ENCODE measurements at places on chromosomes 3 and 15.

DNA sequence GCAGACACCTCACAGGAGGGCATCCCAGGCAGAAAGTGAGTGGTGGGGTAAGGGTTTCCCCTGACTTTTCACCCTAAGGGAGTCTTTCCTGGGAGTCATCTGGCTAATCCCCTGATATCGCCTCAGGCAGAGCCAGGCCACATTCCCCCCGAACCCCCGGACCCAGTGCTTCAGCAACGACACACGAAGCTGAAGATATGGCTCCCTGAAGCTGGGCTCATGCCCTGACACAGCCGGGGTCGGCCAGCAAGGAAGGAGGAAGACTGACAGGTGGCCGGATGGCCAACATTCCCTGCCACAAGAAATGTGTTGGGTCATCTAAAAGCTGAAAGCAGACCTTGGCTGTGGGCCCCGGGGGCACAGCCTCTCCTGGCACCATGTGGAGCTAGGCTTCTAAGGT is 14.4 kb downstream of the CHST13 start:
- DNase-seq = no peak

- DNase-seq = no peak
Measured at GRCh38 chr3:9408546-9408945, 11.1 kb downstream of the SETD5 start.

GRCh38 chr15:76151599-76151974 is 91.8 kb downstream of the TMEM266 start:
- no peak for DNase-seq

GRCh38 chr3:171804618-171805389 is 5.5 kb downstream of the PLD1 start:
- DNase-seq = no peak

DNA sequence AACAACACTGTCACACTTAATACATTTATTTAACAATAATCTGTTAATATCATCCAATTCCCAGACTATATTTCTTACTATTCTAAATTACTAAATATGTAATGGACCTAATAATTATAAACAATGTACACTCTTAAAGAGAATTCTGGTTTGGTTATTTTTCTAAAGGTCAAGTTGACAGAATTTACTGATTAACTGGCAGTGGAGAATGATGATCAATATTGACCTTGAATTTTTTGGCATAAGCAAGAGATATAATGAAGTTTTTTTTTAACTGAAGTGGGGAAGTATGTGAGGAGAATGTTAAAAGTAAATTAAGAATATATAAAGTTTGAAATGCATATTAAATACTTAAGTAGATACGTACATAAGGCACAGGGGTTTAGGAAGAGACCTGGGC is 33.8 kb downstream of the BCHE start:
- DNase-seq = no peak

GRCh38 chr3:29977360-29977759 is 629.0 kb upstream of the TGFBR2 start:
- no peak for DNase-seq

DNA sequence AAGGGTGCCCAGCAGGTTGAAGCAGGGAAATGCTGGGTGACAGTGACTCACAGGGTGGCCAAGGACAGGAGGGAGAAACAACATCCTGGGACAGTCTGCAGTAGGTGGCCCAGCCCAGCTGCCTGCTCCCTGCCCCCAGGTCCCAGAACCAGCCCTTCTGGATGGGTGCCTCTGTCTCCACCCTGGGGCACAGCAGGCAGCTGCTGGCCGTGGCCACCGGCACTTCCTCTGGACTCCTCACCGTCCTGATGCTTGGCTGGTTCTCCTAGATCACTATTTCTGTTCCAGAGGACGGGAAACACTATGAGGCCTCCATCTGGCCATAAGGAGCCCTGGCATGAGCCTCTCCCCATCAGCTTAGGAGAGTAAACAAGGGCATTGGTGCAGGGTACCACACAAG is 258.9 kb downstream of the XXYLT1 start:
- DNase-seq = no peak

- DNase-seq = no peak
Measured at GRCh38 chr15:72220687-72221086, 10.3 kb downstream of the PKM start.

GRCh38 chr3:32510075-32510724 is 7.5 kb upstream of the CMTM6 start:
- peak; percentile 49 for DNase-seq

DNA sequence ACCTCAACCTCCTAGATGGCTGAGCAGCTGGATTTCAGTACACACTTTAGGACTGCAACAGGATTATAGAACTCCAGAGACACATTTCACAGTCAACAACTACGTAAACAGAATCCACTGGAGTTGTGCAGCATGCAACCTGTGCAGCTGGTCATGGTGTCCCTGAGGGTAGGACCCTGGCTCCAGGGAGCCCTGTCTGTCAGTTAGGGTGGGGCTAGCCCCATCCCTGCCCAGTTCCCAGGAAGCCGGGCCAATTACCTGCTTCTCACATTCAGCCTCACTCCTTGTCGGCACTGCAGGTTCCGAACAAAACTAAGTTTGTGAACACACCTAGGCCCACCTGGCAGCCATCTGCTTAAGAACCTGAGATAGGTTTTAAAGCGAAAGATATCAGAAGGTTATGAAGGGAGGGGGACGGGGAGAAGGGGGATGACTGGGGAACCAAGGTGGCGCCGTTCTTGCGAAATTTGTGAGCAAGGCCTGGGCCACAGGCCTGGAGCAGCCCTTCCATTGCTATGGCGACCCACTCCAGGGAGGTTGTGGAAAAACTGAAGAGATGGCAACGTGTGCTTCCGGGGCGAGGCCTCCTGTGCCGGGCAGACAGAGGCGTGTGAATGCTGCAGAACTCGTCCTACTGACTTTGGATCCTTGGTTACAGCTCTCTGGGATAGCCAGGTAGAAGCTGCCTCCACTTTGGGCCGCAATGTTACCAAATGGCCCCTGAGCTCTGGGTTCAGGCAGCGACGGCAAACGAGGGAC is 25.3 kb downstream of the ACSBG1 start:
- DNase-seq = no peak

GRCh38 chr3:85726241-85726640 is 767.5 kb downstream of the CADM2 start:
- DNase-seq = no peak

DNA sequence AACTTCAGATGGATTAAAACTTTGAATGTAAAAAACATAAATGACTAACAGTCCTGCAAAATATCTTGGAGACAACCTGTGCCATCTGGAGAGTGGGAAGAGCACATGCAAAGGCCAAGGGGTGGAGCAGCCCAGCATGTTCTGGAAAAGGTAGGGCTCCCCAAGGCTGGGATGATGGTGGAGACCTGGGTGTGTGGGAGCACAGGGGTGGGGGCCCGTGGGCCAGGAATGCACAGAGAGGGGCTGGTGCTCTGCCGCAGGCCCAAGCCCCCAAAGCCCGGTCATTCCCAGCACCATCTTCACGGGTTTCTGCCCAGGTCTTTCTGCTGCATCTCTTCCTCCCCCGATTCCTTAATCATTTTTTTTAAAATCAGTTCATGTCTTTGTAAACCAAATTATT is 9.7 kb upstream of the GATA2 start:
- no peak for DNase-seq

DNA sequence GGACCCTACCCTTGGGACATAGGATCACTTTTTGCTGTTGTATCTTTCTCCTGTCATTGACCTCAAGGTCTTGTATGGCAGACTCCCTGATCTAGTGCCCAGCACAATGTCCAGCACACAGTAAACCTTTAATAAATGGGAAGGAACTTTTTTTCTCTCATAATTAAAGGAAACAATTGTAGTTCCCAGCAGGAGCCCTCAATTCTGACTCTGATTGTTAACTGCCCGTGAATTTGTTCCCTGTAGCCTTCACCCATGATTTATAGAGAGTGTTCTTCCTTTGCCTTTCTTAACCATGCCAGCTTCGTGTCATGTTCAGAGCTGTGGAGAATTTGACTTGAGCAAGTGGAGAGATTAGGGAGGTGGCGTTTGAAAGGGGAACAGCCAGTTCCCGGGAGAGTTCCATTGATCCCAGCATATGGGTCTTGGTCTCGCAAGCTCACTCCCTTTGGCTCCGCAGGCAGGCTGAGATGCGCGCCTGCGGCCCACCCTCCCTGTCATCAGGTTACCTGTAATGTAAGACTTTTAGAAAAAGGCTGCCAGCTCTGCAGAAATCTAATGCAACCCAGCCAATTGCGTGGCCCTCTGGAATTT is 182.6 kb downstream of the TP63 start:
- DNase-seq = no peak

- no peak for DNase-seq
Measured at GRCh38 chr3:179760944-179761343, 108.1 kb downstream of the USP13 start.

GRCh38 chr3:87810452-87811016 is 248.3 kb downstream of the CGGBP1 start:
- DNase-seq = no peak

DNA sequence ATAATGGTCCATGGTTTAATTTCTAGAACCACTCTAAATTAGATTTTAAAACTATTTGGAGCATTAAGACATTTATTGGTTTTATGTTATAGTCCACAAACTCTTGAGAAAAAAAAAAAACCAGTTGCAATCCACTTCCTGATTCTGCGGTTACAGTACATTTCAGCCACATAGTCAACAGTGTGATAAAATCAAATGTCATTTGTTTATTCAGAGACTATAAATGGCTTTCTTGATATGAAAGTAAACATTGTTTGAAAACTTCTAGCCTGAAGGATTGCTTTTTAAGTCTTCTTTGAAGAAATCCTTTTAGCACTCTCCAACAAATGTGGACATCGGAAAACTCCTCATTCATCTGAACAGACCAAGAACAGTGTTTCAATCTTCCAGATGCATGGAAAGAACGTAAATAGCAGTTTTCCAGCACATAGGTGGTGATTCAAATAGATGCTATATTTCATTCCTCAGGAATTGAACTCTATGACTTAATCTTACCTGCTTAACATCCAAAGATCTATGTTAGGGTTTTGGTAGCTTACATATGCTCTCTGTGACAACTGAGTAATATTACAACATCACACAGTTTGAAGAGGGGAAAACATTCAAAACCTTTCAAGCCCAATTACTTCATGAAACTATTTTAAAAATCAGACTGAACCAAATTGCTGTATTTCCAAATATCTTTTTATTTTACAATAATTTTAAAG is 87.8 kb upstream of the UBE2E2 start:
- DNase-seq = no peak

DNA sequence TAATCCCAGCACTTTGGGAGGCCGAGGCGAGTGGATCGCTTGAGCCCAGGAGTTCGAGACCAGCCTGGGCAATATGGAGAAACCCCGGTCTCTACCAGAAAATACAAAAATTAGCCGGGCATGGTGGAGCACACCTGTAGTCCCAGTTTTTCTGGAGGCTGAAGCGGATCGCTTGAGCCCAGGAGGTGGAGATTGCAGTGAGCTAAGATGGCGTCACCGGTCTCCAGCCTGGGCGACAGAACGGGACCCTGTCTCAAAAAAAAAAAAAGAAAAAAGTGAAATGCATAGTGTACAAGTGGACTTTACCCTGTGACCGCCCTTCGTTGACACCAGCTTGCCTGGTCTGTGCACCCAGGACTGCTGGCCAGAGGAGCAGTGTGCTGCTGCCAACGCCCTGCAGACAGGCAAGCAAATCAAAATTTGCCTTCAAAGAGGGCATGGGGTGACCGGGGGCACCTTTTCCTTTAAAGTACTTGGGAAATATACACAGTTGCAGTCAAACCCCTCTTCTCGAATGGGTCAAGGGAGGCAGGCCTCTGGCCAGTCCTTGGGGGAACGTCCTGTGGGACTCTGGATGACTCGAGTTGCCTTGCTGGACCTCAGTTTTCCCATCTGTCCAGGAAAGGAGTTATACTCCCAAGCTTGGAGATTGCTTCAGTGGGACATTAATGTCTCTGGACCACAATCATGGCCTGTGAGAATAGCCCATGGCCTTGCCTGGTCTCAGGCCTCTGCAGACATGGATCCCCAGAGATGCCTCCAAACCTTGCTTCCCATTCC is 1.0 kb downstream of the XYLB start:
- DNase-seq = no peak

GRCh38 chr3:1591327-1592028 is 498.7 kb downstream of the CNTN6 start:
- DNase-seq = no peak

- DNase-seq = no peak
Measured at GRCh38 chr3:11382146-11382745, 110.0 kb downstream of the ATG7 start.

GRCh38 chr15:98597666-98598065 is 50.7 kb upstream of the IGF1R start:
- no peak for DNase-seq

DNA sequence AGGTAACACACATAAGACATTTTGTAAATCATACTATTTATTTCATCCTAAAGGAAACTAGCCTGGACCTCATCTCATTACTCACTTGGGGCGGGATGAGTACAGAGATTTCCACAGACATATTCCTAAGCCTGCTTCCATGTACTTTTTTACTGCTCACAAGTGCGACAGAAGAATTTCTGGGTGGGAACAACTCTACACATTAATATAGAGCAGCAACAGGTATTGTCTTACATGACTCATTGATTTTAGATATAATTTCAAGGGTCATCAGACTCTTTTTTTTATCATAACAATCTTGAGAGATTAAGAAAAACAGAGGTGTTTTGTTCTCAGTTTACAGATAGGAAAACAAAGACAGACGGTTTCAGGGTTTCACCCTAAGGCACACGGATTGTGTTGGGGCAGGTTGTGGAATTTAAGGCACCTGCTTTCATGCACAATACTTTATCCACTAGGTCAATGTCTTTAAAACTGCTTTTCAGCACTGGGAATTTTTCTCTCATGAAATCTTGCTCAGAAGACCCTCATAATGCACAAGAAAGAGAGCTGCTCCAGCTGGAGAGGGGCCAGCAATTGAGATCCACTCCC is 186.7 kb upstream of the CDIN1 start:
- no peak for DNase-seq

DNA sequence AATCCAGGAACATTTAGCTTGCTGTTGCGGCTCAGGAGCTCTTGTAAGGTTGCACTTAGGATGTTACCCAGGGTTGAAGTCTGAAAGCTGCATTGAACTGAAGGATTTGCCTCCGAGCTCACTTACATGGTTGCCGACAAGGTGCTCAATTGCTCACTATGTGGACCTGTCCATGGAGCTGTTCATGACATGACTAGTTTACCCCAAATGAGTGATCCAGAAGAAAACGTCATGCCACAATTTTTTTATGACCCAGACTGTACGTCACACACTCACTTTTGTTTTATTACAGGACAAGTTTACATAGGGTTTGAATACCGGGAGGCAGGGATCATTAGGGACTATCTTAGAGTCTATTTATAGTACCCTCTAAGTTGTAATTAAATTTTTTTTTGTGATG is 21.0 kb upstream of the CLDN11 start:
- DNase-seq = no peak

GRCh38 chr15:51162865-51163762 is 68.4 kb upstream of the TNFAIP8L3 start:
- DNase-seq = peak; percentile 48

GRCh38 chr3:120471643-120472042 is 20.9 kb upstream of the FSTL1 start:
- DNase-seq = no peak

GRCh38 chr3:9730657-9731205 is 804 bp upstream of the BRPF1 start:
- no peak for DNase-seq

- no peak for DNase-seq
Measured at GRCh38 chr15:25582886-25583285, 144.1 kb upstream of the UBE3A start.

- no peak for DNase-seq
Measured at GRCh38 chr3:169687603-169688002, 24.1 kb upstream of the MECOM start.

- DNase-seq = no peak
Measured at GRCh38 chr3:125109536-125109925, 53.7 kb upstream of the HEG1 start.

All from activated T-cell treated with anti-CD3 and anti-CD28 coated beads for 4 hours (primary cell).